Dermis microvascular lymphatic vessel endothelial cell (primary cell): ENCODE measurements at places on chromosomes 12 and 14.
A peak's percentile ranks its signal among the peaks of the same experiment; 100 is the strongest.

DNA sequence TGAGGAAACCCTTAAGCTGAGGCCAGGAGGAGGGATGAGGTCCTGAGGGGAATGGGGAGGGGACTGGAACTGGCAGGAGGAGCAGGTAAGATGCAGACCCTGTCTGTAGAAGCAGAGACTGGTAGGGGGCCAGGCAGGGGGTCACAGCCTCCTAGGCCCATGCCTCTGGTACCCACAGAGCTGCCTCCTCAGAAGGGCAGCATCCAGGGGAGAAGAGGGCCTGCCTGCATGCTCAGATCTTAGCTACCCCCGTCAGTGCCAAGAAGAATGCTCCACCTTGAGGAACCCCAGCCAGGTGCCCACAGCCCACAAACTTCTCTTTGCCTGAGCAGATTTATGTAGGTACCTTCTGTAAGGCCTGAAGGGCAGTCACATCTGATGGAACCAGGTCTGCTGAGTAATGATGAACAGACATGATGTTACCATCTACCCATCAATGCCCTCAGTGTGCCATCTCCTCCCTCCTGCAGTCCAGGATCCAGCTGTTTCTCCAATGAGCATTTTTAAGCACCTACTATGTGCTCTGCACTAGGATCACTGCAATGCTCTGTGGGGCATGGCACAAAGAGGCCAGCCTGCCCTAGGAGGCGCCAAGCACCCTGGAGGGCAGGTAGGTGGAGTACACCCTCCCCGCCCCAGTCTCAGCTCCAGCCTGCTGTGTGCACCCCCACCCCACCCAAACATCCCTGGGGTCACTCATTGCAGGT lies 24.8 kb upstream of the ZFP36L1 start:
- no peak for DNase-seq

DNA sequence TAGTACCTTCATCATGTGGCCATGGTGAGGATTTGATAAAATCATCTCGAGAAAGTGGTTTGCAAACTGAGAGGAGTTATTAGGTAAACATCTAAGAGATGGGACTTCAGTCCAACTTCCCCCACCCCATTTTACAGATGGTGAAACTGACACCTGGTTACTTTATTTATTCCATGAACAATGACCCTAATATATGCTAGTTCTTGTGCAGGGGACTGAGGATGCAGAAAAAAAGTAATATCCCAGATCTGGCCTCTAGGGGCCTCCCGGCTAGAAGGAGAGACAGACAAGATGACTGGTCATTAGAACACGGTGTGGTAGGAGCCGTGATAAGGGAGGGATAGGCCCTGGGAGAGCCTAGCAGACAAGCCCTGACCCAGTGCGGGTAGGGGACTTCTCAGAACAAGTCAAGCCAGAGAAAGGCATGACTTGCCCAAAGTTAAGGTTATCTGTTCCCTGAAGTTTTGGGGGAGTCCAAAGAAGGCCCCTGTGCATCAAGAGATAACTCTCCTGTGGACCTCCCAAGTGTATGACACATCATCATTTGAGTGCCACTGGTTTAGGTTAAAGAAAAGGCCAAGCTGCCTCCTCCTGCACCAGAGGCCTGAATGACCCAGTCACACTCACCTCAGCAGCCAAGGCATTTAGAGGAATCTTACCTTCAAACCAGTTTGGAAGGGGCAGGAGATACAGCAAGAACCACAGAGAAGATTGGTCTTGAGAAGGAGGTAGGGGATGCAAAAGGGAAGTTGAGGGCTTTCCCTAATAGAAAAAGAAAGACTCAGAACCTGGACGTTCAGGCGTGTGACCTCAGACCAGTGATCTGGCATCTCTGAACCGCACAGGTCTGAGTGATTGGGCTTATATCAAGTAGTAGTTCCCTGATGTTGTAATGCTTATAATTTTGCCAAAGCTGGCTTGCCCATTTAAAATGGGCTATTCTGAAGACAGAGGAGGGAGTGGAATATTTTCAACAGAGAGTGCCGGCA lies 1.6 kb downstream of the CMKLR1 start:
- peak; percentile 36 for DNase-seq

DNA sequence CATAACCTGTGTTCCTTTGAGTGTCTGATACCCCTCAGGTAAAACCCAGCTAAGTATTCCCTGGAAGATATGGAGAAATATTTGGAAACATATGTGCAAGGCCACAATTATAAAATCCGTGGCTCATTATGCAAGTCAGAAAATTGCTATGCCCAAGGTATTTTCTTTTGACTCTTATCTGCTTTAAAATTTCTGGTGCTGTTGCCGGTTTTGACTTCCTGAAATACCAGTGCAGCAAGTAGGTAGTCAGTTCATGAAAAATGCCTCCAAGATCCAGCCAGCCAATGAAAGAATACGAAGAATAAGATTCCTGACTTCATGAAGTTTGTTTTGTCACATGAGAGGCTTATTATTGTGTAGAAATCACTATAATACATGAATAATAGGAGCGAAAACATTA lies 20.2 kb upstream of the FUT8 start:
- DNase-seq: no peak

- DNase-seq: no peak
Observed at GRCh38 chr12:132583736-132584135, 26.6 kb downstream of the LRCOL1 start.

GRCh38 chr12:15037091-15037687 lies 64.3 kb downstream of the PDE6H start:
- DNase-seq: no peak

GRCh38 chr12:63826006-63826585 lies 18.4 kb upstream of the SRGAP1 start:
- DNase-seq: peak; percentile 63

DNA sequence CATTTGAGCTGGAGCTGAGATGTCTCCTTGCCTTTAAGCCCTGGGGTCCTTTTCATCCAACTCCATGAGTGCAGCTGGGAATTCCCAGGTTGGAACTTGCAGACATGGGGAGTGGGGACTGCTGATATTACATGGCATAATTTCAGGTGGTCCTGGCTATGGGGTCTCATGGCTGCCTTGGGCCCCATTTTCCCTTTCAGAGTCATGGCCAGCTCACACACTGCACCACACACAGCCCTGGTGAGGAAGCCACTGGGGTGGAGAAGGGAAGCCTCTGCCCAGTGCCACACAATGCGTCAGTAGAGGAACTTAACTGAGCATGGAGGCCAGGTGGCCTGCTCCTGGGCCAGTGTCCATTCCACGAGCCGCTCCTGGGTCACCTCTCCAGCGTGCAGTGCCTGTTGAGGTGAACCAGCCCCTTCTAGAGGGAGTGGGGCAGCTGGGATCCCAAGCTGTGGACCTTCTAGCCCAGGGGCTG lies 17.3 kb upstream of the KRT86 start:
- no peak for DNase-seq

DNA sequence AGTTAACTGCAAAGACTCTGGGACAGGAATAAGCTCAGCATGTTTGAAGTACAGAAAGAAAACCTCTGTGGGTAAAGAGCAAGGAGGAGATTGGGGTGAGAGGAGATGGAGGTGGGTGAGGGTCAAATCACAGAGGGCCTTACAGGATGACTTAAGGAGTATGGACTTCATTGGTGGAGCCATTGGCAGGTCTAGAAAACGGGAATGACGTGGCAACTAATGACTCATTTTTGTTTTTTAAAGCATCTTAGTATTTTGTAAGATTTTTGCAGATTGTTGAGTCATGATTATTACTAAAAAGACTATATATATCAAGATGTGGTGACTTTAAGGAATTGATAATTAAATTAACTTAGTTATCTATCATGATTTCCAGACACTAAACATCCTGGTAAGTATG lies 18.5 kb downstream of the UTP20 start:
- no peak for DNase-seq

DNA sequence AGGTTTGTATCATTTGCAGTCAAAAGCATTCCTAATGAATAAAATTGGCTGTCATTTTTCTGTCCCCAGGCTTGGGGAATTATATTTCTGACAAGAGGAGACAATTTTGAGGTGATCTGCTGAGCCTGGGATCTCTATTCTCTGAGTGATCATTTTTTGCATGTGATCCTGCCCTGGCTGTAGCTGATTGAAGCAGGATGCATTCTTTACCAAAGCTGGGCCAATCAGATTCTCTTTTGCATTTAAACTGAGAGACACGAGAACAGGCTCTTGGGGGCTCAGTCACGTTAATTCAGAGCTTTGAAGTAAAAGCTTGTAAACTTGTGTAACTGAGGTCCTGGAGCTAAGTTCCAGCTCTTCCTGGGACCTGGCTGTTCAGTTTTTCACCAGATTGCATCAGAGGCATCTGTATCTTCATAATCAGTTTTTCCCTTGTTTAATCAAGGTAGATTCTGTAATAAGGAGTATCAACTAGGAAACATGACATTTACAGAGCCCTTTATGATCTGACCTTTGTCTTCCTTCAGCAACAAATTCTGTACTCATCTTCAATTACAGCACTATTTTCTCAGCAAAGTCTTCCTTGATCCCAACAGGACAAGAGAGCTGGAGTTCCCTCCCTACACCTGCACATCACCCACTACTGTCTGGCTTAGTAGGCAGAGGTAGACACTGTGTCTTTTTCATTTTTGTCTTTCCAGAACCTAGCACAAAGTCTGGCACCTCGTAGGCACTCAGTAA lies 35.0 kb upstream of the MANSC4 start:
- no peak for DNase-seq

DNA sequence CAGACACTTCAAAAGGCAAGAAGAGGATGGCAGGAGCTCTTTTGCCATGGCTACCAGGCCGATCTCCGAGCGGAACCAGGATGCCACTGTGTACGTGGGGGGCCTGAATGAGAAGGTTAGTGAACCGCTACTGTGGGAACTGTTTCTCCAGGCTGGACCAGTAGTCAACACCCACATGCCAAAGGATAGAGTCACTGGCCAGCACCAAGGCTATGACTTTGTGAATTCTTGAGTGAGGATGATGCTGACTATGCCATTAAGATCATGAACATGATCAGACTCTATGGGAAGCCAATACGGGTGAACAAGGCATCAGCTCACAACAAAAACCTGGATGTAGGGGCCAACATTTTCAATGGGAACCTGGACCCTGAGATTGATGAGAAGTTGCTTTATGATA lies 9.8 kb downstream of the GARIN2 start:
- no peak for DNase-seq

DNA sequence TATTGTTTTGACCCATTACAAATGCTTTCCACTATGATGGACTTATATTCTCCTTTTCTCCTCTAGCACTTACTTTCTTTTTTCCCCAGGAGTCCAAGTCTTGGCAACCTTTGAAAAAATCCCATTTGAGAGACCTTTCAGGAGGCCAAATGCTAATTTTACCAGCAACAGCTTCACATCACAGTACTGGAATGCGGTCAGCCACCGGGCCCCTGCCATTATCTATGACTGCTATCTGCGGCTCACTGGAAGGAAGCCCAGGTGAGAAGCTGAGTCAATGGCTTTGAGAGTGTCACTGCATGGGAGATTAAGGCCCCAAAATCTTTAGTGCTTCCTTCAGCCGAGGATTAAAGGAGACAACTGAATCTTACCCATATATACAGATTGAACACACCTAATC lies 64.2 kb downstream of the ERGIC2 start:
- no peak for DNase-seq

DNA sequence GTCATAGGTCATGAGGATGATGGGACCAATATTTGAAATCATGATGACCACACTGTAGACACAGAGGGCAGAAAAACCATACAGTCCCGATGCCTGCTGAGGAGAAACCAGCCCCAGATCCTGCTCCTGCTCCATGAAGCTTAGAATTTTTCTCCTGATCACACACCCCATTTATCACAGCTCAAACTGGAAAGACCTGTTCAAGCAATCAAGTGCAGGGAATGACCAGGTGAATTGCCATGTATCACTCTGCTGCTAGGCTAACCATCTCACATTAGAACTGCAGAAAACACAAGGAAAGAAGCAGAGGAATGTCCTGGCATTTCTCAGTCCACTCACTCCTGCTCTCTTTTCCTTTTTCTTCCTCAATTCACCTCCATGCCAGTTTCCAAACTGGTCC lies 18.1 kb downstream of the MANSC1 start:
- DNase-seq: no peak

- DNase-seq: no peak
Observed at GRCh38 chr12:49865782-49866135, 22.9 kb upstream of the BCDIN3D start.

DNA sequence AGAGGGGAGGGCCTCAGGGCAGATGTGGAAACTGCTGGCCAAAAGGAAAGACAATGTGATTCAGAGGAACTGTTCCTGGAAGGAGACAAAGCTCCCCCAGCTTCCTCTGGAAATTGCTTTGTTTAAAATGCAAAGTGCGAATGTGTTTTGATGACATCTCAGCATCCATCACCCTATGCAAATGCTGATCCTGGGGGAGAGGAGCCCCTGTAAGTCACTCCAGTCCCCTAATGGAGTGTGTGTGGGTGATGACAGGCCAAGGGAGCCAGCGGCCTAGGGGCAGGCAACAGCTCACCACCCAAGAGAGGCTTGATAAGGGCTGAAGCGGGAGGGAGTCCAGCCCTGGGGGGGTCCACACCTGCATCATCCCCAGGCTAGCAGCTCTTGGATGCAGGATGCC lies 134.2 kb downstream of the ESRRB start:
- DNase-seq: no peak

- peak; percentile 40 for DNase-seq
Observed at GRCh38 chr12:63915105-63915800, 70.8 kb downstream of the SRGAP1 start.

GRCh38 chr12:48861111-48861510 lies 4.6 kb downstream of the RND1 start:
- DNase-seq: peak; percentile 35

- no peak for DNase-seq
Observed at GRCh38 chr14:22449600-22449905, 139.5 kb downstream of the DAD1 start.

GRCh38 chr12:57720606-57721595 lies 17.6 kb downstream of the AGAP2 start:
- DNase-seq: no peak
